Inflammatory macrophage treated with lipopolysaccharide for 4 hours (primary cell): ENCODE measurements at places on chromosomes 5 and 9.

DNA sequence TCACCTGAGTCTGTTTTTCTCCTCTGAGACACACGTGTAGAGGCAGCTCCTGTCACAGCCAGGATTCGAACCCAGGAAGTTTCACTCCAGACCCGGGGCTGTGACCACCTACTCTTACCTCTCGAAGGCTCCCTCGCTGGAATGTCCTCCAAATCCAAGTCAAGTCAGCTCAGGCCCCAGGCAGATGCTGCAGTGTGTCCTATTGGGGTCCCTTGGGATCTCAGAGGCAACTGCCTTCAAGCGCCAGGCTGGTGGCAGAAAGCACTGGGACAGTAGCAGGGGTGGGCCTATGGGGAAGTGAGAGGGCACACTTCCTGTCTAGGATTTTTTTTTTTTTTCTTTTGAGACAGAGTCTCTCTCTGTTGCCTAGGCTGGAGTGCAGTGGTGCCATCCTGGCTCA is 762 bp upstream of the ST6GALNAC4 start:
- DNase-seq, result peak; percentile 73

DNA sequence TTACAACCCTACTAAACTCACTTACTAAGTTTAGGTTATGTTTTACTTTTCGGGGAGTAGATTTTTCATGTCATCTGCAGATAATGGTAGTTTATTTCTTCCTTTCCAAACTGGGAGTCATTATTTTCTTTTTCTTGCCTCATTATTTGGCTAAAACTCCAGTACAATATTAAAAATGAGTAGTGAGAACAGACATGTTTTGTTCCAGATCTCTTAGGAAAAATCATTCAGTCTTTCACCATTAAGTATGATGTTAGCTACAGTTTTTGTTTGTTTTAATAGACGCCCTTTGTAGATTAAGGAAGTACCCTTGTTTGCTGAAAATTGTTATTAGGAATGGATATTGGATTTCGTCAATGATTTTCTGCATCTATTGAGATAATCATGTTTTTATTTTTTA is 472.0 kb upstream of the PAPPA start:
- DNase-seq, result no peak

DNA sequence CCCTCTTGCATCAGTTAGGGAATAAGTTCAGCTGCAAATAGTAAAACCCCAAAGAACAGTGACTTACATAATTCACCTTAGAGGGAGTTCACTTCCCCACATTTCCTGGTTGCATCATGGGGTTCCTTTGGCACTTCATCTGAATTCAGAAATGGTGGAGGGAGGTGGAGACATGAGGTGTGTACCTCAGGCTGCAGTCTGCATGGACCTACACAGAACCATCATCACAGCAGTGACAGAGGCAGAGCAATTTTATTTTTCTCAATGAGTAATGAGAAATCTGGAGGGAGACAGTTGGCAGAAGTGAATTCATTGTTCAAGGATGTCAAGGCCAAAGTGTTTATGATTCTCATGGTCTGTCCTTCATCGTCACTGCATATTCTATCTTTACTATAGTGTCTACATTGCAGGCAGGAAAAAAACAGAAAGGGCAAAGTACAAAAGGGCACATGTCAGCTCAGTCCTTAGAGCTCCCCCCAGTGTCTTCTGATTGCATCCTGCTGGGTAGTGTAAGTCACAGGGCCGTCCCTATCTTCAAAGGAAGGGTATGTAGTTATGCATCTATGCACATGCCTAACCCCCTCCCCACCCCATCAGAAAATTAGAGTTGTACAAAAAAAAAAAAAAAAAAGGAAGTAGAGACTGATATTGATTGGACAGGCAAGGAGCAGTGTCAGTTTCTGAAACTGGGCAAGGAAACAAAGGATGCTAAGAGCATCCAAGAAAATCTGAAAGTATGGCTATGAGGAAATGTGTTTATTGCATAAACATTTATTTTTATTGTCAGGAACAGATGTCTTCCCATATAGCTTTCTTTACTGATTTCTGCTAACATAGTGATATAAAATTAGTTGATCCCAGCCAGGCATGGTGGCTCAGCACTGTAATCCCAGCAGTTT is 132.7 kb upstream of the APC start:
- no peak for DNase-seq

- no peak for DNase-seq
Measured at GRCh38 chr5:112583166-112583565, 154.5 kb upstream of the APC start.

- DNase-seq, result no peak
Measured at GRCh38 chr5:5316334-5316733, 106.1 kb upstream of the ICE1 start.

DNA sequence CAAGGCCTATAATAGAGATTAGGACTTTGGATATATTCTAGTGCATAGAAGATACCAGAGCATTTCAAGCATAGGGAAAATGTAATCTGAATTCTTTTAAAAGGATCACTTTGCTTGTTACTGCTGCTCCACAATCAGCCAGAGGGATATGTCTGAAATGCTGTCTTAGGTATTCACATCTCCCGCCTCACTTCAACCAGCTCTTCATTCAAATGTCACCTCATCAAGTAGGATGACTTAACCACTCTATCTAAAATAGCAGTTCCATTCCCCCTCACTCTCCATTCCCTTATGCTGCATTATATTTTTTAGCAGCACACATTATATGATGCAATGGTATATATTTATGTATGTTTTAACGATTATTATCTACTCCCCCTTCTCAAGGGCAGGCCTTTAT is 500.3 kb upstream of the GRIA1 start:
- DNase-seq, result no peak

DNA sequence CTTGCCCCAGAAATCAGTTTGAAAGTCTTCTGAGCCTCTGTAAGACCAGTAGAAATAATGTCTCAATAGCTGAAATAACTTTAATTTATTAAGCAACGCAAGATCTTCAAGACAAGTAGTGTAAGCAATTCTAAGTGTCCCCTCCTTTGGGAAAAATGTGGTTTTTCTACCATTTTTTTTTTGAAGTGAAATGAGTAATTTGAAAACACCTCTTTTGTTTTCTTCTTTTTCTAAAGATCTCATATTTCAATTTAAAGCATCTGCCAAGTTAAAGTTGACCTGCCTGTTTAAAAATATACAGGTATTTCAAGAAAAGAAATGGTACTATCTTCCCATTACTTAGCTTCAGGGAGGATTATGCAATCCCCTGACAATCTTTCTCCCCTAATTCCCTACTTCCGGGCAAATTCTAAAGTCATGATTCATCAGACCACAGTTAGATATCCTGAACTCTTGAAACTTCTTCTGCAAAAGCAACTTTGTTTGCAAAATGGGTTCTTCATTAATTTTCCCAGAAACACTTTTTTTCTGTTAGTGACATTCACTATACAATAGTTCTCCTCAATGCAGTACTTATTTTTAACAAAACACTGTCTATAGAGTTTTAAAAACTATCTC is 7.8 kb upstream of the ANXA1 start:
- DNase-seq, result peak; percentile 79

GRCh38 chr5:107294211-107294550 is 376.6 kb downstream of the EFNA5 start:
- peak; percentile 81 for DNase-seq

- no peak for DNase-seq
Measured at GRCh38 chr5:154325566-154325965, 120.2 kb upstream of the SAP30L start.

GRCh38 chr5:93807846-93808245 is 66.4 kb upstream of the POU5F2 start:
- DNase-seq, result no peak

GRCh38 chr5:174987443-174988012 is 263.1 kb downstream of the MSX2 start:
- no peak for DNase-seq

GRCh38 chr5:116487045-116487444 is 87.6 kb downstream of the SEMA6A start:
- DNase-seq, result no peak

DNA sequence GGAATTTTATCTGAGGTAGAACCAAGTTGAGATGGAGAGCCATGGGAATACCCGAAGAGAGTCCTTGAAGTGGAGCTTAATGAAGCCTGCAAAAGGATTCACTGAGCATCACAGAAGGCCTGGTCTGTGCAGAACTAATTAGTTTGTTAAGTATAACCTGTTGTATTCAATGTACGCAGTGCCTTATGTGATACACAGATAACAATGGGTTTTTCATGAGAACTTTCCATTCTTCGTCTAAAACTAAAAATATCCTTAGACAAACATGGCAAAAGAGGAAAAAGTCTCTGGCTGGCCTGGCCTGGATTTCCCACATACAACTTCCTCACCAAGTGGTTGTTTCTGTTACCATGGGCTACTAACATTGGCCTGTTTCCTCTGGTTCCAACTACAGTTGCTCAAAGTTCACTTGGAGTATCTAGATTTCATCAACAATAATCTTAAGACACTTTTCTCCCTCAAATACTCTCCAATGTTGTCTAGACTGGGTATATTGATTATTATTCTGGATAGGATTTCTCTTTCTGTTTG is 237.6 kb upstream of the ZNF462 start:
- no peak for DNase-seq

- no peak for DNase-seq
Measured at GRCh38 chr5:9363026-9363425, 182.8 kb downstream of the SEMA5A start.

DNA sequence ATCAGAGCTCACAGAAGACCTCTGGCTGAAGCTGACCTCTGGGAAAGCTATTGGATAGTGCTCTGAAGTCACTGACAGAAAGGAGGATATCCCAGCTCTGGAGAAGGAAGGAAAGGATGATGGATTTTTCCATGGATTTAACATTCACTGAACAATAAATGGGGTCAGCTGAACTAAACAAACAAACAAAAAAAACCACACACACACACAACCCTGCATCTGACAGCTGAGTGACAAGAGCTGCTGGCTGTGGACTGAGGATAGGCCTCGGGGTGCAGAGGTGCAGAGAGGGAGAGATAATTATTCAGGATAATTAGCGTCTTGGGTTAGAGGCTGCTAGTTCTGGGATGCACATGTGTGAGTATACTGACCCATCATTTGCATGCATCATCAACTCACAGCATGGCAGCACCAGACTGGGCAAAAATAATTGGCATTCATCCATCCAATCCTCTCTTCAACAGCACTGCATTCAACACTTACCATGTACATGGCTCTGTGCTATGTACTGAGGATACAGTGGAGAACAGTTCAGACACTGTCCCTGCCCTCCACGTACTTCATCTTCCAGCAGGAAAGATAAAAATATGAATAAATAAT is 131.4 kb upstream of the TRIM32 start:
- DNase-seq, result no peak

- DNase-seq, result no peak
Measured at GRCh38 chr5:38069360-38069759, 189.0 kb upstream of the EGFLAM start.

DNA sequence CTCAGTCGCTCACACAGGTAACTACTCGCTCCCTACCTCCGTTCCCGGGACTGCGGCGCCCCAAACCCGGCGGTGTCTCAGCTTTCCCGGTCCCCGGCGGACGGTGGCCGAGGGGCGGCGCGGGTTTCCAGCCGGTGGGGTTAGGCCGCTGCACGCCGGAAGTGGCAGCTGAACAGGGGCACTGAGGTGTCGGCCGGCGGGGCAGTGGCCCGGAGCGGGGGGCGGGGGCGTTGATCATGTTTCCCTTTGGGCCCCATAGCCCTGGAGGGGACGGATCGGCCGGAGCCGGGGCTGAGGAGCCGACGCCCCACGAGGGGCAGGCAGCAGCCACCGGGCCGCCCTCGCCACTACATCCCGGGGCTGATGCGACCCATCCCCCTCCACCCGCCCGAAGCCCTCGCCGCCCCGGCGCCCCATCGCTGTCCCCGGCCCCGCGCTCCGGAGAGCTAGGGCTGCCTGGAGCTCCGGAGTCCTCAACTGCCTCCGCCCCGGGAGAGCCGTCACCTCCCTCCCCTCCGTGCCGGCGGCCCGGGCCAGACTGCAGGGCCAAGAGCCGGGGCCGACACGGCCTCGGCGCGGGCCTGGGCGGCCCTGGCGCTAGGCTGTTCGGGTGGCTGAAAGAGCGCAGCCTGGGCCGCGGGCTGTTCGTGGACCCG is at the start of gene DCAF10:
TSS of gene DCAF10 (plus strand) at position 167 of the 656 bp plus-strand sequence. CDS start at position 237, 70 bp downstream.
- DNase-seq, result peak; percentile 76

- no peak for DNase-seq
Measured at GRCh38 chr5:88394536-88395175, 126.0 kb upstream of the TMEM161B start.

- DNase-seq, result no peak
Measured at GRCh38 chr5:64688391-64688790, 1.9 kb upstream of the SHISAL2B start.

DNA sequence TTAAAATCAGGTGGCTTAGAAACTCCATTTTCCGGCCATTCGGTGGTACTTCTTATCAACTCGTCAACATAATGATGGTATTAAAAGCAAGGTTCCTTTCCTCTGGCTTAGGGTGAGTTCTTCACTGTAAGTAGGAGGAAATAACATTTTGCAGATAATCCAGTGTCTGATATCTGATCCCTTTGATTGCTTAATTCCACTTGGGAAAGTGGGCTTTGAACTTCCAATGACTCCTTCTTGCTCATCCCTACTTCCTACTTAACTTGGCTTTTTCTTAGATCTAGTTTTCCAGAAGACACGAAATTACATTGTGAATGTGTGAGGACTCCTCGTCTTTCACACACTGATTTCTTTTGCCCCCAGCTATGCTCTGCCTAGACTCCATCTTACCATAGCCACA is 31.5 kb downstream of the DDX31 start:
- DNase-seq, result no peak

- DNase-seq, result no peak
Measured at GRCh38 chr9:108939975-108940374, 5.8 kb downstream of the ABITRAM start.

GRCh38 chr5:59577485-59577884 is 316.0 kb downstream of the PDE4D start:
- no peak for DNase-seq

DNA sequence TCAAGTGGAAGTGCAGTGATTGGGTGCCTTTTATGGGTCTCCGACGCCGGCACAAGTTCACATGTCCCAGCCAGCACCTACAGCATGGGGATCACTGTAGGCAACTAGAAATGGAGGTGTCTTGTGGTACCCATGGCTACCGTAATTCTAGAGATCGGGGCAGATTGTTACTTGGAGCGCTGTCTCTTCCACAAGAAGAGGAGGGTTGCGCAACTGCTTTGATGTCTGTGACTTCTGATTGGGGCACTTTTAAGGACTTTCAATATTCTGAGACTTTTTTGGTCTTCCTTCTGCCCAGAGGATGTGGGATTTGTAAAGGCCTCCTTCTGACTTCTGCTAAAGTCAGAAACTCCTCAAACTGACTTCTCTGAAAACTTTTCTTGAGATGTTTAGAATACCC is 41.9 kb downstream of the GLRX start:
- DNase-seq, result peak; percentile 36

GRCh38 chr5:150660108-150660831 is 781 bp upstream of the MYOZ3 start:
- no peak for DNase-seq

GRCh38 chr9:110027671-110028081 is 180.3 kb downstream of the C9orf152 start:
- no peak for DNase-seq

DNA sequence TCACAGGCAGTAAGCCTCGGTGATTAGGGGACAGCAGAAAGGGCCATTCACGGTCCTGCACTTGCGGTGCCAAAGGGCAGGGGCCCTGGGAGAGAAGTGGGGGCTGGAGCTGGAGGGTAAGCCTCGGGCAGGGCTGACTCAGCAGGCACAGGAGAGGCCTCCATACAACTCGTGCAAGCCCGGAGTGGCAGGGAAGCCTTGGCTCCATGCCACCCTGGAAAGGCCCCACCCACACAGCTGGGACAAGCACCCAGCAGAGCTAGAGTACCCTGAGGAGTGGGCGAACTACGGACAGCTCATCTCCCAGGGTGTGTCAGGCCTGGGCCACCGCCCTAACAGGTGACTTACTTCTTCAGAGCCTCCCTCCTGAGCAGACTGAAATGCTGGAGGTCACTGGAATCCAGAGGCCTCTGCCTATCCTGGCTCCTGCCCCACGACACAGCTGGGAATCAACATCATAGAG is 5.6 kb upstream of the CAMK2A start:
- DNase-seq, result peak; percentile 75
